ENCODE measurements at places on chromosomes 1 and 21.

DNA sequence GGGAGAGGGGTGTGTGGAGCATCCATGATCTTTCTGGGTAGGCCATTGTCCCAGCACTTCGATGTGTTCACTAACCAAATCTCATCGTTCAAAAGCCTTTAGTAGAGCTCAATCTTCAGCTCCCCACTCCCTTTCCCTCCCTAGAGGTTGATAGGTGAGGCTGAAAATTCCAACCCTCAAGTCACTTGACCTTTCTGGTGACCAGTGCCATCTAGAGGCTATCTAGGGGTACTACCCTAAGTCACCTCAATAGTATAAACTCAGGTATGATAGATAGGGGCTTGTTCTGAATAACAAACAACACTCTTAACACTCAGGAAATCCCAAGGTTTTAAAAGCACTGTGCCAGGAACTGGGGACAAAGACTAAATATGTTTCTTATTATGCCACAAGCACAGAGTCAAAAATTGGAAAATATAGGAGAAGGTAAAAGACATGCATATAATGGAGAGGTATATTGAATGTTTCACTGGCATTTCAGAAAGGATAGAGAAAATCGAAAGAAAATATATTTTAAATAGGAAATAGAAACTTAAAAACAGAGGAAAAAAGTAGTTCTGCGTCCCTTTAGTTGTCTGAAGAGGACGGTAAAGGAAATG, 42.9 kb upstream of the CD53 start:
- DNase-seq: no peak

DNA sequence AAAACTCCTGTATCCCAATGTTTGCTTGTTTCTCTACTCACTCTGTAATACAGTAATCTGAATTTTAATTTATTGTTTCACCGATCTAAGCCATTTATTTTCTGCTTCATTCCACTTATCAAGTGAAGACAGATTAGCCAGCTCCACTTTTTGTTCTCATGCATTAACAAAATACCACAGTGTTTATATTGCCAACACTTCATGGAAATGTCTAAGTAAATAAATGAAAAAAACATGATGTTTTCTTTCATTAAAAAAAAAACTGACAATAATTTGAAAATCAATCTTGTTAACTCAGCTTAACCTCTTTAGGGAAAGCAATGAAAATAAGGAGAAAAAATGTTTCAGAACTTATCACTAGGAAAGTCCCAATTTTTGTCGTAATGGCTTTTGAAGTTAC, 11.5 kb downstream of the ARHGAP29 start:
- DNase-seq: no peak

DNA sequence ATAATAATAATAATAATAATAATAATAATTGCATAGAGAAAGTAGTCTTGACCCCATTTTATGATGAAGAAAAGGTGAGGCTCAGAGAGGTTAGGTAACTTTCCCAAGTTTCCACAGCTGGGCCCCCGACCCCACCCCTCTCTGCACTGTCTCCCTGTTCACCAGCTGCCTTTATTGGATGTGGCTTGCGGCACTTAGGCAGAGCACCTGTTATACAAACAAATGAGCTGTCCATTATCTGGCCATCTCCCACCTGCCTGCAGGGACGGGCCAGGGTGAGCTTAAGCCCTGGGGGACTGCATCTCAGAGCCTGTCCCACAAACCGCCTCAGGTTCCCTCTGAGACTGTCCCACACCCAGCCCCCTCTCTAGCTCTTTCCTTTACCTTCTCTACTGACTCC, 10.1 kb upstream of the EFNA1 start:
- DNase-seq: no peak

DNA sequence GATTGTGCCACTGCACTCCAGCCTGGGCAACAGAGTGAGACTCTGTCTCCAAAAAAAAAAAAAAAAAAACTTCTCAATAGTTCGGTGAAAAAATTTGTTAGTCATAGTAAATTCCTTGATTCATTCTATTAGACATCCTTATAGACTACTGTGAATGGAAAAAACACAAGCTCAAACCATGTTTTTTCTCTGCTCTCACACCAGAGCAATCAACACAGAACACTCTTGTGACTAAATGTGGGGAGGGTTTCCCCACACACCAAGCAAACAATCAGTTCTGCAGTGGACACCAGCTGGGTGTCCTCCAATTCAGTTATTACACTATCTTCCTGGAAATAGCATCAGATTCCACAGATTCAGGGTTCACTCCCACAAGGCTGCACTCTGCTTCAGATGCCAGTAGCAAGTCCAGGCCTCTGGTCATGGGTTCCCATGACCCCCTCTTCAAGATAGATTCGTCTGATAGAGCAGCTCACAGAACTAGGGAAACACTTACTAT, 69.1 kb upstream of the TEKT2 start:
- DNase-seq: no peak

DNA sequence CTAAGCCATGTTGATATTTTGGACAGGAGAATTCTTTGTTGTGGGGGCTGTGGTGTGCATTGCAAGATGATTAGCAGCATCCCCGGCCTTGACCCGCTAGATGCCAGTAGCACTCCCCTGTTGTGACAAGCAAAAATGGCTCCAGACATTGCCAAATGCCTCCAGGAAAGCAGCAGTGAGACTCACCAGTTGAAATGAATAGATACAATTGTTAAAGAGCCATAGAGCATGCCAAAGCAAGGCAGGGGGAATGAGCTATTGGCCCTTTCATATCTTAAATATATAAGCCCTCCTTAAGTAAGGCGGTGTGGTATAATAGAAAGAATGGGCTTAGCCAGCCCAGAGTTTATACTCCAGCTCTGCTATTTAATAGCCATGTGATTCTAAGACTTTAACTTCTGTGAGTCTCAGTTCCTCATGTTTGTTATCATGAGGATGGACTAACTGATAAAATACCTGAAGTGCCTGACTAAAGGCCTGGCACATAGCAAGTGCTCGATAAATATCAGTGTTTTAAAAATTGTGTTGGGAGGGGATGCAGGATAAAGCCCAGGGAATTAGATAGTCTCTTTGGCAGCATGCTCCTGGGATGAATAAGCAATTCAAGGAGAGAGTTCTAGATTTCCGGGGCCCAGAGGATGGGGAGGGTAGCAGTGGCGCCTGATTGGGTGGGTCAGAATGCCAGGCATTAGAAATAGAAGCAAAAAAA, 21.1 kb upstream of the RGS4 start:
- no peak for DNase-seq

DNA sequence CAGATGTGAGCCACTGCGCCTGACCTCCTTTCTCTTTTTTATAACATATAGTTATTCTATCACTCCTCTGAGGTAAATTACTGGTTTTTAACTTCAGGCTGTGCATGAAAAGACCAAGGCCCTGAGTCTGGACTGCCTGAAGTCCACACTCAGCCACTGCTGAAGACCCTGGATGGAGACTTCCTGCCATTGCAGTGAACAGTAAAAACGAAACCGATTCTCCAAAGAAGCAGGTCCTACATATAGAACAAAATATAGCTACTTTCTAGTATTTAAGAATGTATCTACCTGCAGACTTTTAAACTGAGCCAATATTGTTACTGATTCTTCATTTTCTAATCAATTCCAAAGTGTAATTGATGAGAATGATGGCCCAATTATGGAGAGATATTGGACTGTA, 232.8 kb downstream of the CHRM3 start:
- no peak for DNase-seq

- DNase-seq: no peak
Observed at GRCh38 chr1:213166852-213167251, 115.8 kb downstream of the RPS6KC1 start.

GRCh38 chr21:14058566-14058965, 152.2 kb downstream of the LIPI start:
- no peak for DNase-seq

DNA sequence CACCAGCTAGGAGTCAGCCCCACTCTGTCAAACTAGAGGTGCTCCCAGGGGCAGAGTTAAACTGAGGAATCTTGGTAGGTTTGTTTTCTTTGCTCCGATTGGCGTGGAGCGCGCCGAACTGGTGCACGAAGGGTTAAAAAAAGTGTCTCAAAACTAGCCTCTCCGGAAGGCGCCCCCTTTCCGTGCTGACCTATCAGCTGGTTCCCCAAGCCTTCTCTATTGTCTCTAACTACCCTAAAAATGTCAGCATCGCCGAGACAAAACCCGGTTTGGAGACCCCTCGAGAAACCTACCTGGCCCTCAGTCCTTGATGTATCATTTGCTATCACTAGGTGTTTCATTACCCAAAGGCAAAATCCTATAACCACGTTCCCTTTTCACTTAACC, 2.2 kb downstream of the TGFB2 start:
- DNase-seq: no peak

GRCh38 chr1:199646761-199647160, 380.7 kb upstream of the NR5A2 start:
- no peak for DNase-seq

GRCh38 chr1:97947695-97948094, 26.9 kb upstream of the DPYD start:
- no peak for DNase-seq

DNA sequence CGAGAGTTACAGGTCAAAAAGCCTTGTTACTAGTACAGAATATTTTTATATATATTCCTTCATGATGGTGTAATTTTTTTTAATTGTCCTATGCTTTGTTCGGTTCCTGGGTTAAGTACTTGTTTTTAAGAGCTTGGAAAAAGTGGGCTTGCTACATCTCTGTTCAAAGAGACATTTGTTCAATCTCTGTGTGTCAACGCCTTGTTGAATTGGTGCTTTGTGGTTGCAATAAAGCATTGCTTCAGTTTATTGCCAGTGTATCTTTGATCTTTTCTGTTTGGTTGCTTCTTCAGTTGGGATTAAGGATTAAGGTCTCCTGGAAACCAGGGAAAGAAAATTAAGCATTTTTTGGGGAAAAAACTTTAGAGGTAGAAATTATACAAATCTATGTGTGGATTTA, 47.7 kb upstream of the DNASE2B start:
- no peak for DNase-seq

- no peak for DNase-seq
Observed at GRCh38 chr1:208279826-208280588, 35.8 kb upstream of the PLXNA2 start.

GRCh38 chr1:90834886-90835660, 118.0 kb upstream of the BARHL2 start:
- DNase-seq: no peak

DNA sequence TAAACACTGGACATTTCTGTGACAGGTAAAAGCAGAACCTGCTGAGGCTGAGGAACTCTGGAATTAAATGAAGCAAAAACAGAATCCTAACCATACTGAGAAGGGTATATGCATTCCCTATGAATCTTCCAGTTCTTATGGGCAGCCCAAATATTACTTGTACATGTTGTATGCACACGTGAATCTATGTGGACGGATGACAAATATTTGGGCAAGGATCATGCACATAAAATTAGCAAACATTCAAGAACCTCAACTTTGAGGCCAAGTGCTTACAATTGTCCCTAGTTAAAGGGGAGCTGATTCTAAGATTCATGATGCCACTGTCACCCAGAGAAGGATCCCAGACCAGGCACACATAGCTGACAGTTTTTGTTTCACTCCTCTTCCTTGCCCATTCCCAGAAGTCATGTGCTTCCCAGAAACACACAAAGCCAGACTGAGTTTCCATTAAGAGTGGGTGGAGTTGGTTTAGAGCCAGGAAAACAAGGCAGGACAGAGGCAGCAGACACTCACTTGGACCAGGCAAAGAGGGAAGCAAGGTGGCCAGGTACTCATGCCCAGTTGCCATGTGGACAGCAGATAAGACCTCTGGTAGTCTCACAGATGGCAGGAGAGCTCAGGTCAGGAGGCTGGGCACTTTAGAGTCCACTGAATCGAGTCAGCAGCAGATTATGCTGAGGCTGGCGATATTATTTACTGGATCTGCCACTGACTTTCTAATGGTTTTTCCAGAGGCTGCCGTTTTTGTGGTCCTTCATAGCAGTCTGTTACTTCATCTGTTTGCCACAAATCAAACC, 25.6 kb downstream of the AK2 start:
- DNase-seq: no peak

DNA sequence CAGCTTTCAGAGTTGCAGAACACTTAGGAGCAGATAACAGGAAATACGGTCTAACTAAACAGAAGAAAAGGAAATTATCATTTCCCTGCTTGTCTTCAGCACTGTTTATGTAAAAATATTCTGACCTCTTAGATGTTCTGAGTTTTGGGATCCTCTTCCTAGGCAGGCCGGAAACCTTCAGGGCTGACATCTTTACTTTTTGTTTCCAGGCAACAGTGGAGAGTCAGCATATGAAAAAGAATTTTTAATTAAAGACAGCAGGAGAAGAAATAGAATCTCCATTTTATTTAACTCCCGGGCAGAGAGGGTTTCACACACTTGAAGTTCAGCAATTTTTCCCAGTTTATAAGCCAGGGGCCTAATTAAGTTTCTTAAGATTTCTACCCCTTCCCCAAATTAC, 5.1 kb upstream of the RIPPLY3 start:
- no peak for DNase-seq

GRCh38 chr1:906600-907420, 16.9 kb upstream of the SAMD11 start:
- DNase-seq: no peak

- DNase-seq: no peak
Observed at GRCh38 chr1:53669621-53670191, 69.3 kb downstream of the GLIS1 start.

DNA sequence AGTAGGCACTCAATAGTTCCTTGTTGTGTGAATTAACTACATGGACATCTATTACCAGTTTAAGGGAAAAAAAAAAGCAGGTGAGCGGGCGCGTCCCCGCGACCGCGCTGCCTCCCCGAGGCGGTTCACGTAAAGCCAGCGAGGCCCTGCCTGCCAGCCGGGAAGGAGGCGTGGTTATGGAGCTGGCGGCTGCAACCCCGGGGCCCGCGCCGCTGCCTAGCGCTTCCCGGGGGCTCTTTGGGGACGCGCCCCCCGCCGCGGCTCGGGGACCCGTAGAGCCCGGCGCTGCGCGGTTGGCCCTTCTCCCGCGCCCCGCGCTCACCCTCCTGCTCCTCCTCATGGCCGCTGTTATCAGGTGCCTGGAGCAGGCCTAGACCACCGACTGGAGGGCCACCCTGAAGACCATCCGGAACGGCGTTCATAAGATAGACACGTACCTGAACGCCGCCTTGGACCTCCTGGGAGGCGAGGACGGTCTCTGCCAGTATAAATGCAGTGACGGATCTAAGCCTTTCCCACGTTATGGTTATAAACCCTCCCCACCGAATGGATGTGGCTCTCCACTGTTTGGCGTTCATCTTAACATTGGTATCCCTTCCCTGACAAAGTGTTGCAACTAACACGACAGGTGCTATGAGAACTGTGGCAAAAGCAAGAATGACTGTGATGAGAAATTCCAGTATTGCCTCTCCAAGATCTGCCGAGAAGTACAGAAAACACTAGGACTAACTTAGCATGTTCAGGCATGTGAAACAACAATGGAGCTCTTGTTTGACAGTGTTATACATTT, 2.6 kb upstream of the CC2D1B start:
- DNase-seq: peak; percentile 17

DNA sequence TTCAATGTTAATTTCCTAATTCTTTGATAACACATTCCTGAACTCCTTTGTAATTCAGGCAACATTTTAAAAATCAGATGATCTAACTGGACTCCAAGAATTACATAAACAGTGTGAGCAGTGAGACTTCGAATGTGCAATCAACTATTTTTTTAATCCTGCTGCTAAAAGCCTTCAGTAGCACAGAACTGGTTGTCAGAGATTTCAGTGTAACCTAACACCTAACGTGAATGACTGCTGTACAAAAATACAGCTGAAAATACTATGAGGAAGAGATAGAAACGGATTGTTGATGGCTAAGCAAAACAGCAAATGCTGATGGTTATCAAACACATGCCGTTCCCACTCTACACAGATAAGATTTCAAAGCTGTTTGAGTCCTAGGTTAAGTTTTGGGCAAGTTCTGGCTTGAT, 46.1 kb downstream of the APP start:
- DNase-seq: no peak

All from stimulated activated CD4-positive, alpha-beta T cell treated with anti-CD3 and anti-CD28 coated beads, Interleukin-1b, Interleukin-23, amount 100 ng/mL, for 1 hour (primary cell).